ENCODE measurements at places on chromosomes 1 and 21.

DNA sequence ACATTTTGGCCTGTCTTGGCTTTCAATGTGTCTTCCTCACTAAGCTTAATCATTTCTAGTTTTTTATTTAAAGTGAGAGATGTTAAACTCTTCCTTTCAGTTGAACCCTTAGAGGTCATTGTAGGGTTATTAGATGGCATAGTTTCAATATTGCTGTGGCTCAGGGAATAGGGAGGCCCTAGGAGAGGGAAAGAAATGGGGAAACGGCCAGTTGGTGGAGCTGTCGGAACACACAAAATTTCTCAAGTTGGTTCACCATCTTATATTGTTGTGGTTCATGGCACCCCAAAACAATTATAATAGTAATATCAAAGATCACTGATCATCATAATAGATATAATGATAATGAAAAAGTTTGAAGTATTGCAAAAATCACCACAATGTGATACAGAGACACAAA is 31.4 kb upstream of the KAZN start:
- DNase-seq = no peak

DNA sequence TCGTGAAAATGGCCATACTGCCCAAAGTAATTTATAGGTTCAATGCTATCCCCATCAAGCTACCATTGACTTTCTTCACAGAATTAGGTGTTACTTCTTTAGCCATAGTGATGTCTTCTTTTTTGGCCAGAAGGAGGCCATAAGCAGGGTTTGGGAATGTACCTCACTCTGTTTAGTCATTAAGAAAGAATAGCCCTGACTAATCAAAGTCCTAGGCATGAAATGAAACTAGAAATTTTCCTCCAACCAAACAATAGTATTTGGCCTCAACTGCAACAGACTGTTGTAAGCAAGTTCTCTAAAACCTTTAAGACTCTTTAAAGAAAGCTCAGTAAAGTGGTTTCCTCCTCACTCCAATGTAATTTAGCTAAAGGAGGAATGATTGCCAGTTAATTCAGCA is 163.9 kb downstream of the AKT3 start:
- DNase-seq = peak; percentile 15

GRCh38 chr1:84973498-84974334 is 23.2 kb downstream of the MCOLN2 start:
- DNase-seq = peak; percentile 30

DNA sequence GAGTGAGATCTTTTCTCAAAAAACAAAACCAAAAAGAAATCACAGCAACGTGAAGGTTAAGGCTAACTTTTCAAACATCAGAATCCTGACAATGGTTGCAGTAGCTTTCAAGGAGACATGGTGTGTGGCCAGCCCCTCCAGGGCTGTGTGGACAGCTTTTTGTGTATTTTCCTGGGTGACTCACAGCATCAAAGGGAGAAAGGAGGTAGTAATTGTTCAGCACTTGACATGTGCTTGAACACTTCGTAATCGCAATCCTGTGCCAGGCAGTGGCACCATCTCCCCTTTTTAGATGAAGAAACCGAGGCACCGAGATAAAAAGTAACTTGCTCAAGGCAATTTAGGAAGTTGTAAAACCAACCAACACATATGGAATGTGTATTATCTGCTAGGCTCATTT is 10.3 kb downstream of the NBL1 start:
- DNase-seq = peak; percentile 49

Data from ELR (cell line).